ENCODE measurements at places on chromosomes 3 and 15. TPM values are rescaled to one million over a fixed set of nuclear protein-coding genes. Genes with fewer than 3 reads are reported as not detected.
A peak's percentile ranks its signal among the peaks of the same experiment; 100 is the strongest.

GRCh38 chr15:26098801-26099200, 235.7 kb upstream of the ATP10A start:
- no peak for DNase-seq

- DNase-seq: no peak
Measured at GRCh38 chr15:85494048-85494777, 113.8 kb downstream of the AKAP13 start.

GRCh38 chr3:18445401-18446148, 20.4 kb upstream of the SATB1 start:
- no peak for DNase-seq

GRCh38 chr15:37090543-37091175, 9.7 kb downstream of the MEIS2 start:
- DNase-seq: no peak

GRCh38 chr15:90816401-90817116, 51.8 kb upstream of the FURIN start:
- no peak for DNase-seq

DNA sequence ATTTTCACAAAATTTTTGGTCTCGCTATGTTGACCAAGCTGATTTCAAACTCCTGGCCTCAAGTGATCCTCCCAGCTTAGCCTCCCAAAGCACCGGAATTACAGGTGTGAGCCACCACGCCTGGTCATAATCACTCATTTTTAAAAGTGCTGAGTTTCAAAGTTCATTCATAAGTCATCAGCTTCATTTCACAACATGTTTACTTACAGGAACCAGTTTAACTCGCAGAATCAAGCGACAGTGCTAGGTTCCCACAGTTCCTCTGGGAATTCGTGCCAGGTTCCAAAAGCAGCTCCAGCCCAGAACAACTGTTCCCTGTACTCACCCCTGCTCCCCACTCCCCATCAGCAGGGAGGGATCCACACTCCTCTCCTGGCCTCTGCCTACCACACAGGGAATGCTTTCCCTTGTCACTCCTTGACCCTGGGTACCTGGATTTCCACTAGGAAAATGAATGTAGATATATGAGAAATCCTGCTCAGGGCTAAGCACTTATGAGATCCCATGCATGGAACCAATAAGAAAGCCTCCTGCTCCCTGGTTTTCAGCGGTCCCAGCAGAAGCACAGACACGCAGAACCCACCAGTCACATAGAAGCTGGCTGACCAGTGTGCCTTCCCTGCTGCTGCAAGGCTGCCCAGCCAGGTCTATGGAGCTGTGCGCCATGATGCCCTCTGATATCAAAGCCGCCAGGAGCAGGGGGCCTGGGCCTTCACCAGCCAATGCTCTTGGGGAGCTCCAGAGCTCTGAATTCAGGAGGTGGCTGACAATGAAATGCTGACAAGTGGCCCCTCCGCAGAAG, 72.3 kb downstream of the ITGB5 start:
- DNase-seq: no peak

DNA sequence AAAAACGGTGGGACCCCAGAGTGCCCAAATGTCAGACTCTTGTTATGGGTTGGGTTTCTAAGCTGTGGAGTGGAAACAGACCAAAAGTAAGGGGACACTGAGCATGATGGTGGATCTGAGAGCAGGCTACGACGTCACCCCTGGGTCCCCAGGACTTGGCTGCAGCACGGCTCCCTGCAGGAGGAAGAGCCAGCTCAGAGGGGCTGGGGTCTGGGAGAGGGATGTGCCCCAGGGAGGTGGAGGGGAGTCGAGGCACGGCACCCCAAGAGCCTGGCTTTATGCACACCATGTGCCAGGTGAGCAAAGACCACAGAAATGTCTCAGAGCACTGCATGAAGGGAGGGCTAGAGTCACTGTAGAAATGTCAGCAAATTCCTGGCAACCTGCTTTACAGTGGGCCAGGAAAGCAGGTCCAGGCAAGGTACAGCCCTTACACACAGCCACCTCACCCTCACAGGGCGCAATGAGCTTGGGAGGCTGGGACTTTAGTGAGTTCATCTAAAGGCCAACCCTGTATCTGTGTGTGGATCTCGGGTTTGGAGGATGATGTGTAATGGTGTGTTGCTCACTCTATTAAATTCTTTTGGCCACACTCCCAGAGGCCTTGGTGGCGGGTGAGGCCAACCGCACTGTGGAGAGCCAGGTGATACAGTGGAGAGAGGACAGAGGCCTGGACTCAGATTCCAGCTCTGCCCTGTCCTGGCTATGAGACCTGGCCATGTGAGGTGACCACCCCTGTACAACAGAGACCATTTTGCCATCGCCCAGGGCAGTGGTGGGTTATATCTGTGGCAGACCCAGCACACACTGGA, 14.1 kb downstream of the CTSH start:
- DNase-seq: no peak

GRCh38 chr3:125767641-125768040, 172.3 kb upstream of the OSBPL11 start:
- no peak for DNase-seq

DNA sequence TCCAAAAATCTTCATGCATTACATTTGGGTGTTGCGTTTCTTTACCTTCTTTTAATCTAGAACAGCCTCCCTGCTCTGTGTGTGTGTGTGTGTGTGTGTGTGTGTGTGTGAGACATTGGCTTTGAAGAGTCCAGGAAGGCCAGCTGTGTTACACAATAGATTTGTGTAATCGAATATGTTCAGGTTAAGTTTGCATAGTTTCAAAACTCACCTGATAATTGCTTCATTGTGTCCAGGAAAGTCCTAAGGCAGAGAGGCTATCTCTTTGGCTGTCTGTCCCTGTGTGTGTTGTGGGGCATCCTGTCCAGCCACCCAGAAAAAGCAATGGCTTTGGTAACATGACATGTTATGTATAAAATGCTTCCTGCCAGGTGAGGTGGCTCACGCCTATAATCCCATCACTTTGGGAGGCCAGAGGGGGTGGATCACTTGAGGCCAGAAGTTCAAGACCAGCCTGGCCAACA, 37.5 kb downstream of the ZNF710 start:
- DNase-seq: no peak

- no peak for DNase-seq
Measured at GRCh38 chr3:65984975-65985374, 53.7 kb downstream of the MAGI1 start.

- DNase-seq: no peak
Measured at GRCh38 chr3:4540267-4540666, 47.1 kb downstream of the ITPR1 start.

DNA sequence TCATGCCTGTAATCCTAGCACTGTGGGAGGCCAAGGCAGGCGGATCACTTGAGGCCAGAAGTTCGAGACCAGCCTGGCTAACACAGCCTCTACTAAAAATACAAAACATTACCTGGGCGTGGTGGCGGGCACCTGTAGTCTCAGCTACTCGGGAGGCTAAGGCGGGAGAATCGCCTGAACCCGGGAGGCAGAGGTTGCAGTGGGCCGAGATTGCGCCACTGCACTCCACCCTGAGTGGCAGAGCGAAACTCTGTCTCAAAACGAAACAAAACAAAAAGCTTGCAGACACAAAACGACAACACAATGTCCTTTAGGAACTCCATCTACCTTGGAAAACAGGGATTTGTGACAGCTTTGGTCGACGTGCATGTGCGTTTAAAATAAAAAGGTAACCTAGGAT, 716 bp upstream of the KLHL24 start:
- DNase-seq: no peak

DNA sequence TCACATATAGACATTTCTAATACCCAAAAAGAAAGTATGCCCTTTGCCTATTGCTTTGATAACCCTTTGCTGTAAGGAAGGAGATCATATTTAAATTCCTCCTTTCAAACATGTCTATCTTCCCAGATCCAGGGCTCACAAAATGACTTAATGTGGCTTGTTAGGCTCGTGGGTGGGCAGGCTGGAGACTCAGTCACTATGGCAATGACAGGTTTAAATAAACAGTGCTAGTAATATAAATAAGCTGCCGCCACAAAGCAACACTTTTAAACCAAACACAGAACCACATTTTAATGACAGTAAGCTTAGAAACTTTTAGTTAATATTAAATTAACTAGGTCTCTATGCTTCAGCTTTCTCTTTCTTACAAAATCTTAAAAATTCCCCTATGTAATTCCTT, 616.0 kb upstream of the NAALADL2 start:
- no peak for DNase-seq

- no peak for DNase-seq
Measured at GRCh38 chr3:132907293-132907692, 130.9 kb upstream of the TMEM108 start.

GRCh38 chr3:139561959-139562676, 22.6 kb upstream of the RBP1 start:
- DNase-seq: peak; percentile 89

DNA sequence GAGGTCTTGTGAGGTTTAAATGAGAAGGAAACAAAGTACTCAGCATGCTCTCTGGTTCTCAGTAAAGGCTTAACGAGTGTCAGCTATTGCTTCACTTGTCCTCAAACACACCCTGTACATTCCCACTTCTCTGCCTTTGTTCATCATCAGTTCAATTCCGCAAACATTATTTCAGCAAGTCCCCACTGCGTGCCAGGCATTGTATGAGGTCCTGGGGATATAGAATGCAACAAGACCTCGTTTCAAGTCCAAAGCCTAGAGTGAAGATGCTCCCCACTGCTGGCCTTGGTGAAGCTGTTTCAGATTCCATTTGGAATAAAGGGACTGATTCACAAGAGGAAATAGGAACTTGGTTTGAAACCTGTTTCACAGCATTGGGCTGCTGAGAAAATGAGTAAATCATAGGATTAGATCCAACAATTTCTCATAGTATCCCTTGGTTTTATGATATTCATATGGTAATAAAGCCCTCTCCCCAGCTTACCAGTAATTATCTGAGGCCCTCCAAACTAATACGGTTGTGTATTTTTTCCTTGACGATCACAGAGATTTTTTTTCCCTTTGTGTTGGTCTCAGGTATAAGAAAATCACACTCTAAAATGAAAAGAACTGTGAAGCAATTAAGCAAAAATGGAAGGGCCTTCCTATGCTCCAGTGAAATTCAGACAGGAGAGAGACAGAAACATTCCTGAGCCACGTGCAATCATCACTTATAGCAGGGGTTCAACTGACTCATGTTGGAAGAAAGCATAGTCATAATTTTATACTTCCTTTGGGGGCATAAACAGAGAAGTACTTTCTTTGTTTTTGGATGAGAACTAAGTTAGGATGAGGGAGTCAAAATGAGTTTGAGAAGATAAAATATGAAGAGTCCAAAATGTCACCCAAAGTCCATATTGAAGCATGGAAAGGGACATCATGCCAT, 258.6 kb downstream of the RORA start:
- DNase-seq: peak; percentile 89

GRCh38 chr3:193744048-193744821, 151.2 kb downstream of the OPA1 start:
- DNase-seq: no peak

DNA sequence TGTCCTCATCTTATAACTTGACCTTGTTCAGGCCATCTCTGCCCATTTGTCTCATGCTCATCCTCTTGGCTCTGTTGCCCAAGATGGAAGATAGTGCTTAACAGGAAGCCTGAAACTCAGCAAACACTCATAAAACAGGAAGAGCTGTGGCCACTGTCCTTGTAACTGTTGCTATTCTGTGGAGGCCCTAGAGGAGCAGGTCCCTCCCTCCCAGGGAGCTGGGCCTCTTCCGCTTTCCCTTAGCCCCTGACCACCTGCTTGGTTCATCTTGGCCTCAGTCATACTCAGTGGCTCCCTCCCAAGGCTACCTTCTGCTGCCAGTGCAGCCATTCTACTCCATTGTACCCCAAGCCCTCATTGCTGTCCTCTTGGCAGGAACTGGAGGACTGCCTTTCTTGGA, 3.5 kb downstream of the MAPKAPK3 start:
- no peak for DNase-seq

DNA sequence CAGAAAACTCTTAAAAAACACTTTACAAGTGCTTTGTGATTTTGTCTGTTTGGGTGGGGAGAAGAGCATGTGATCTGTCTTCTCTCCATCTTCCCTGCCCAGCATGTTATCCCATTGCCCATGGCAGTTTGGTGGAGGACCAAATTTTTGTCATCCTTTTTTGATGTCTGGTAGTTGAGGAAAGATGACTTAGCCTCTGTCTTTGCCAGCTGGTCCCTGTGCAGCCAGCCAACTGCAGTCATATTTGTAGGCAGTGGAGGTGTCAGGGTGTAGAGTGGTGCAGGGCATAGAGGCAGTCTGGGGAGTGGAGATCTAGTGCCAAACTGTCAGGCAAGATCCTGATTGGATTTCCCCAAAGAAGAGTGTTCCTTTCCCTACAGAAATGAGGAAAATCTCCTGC, 40.7 kb downstream of the GASK1A start:
- no peak for DNase-seq

GRCh38 chr3:53238886-53239285, 16.9 kb downstream of the TKT start:
- no peak for DNase-seq

GRCh38 chr15:65050270-65050669, 5.1 kb downstream of the SLC51B start:
- no peak for DNase-seq

DNA sequence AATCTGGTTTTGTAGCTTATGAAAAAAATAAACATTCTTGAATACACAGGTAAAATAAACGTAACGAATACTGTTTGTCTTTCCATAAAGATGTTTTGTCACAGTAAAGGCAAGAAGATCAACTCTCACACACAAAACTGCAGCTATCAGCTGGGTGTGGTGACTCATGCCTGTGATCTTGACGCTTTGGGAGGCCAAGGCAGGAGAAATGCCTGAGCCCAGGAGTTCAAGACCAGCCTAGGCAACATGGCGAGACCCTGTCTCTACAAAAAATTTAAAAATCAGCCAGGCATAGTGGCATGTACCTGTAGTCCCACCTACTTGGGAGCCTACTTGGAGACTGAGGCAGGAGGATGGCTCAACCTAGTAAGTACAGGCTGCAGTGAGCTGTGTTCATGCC, 39.6 kb downstream of the CBLB start:
- DNase-seq: no peak

GRCh38 chr15:74453925-74454763, 6.8 kb downstream of the UBL7 start:
- DNase-seq: no peak

TRPM7 gene
- 27.9 TPM for total RNA-seq

TMEM40 gene
- total RNA-seq: not detected

TMEM41A gene
- 7.8 TPM for total RNA-seq

ACTRT3 gene
- total RNA-seq: 4.5 TPM

CFAP100 gene
- total RNA-seq: not detected

TM4SF4 gene
- not detected for total RNA-seq

GUCA1C gene
- total RNA-seq: not detected

CNTN6 gene
- total RNA-seq: 0.06 TPM

NEK10 gene
- total RNA-seq: 0.58 TPM

EPHA3 gene
- total RNA-seq: 18.4 TPM

GOLGA8T gene
- not detected for total RNA-seq

NR1I2 gene
- not detected for total RNA-seq

Measured in esophagus muscularis mucosa (tissue), 4 donors.